ENCODE measurements at places on chromosomes 11 and 22.

DNA sequence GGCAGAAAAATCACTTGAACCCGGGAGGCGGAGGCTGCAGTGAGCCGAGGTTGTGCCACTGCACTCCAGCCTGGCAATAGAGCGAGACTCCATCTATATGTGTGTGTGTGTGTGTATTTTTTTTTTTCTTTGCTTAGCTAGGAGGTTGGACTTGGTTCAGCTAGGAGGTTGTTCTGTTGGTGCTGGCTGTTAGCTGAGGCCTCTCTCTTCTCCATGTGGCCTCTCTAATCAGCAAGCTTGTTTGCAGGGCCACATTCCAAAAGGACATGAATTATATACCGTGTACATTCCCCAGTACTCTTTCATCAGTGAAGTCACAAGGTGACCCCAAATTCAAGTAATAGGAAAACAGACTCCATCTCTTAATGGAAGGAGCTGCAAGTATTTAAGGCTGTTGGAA lies 67.3 kb upstream of the KCNQ1OT1 start:
- DNase-seq = no peak

GRCh38 chr11:102229510-102230123 lies 87.7 kb upstream of the BIRC3 start:
- no peak for DNase-seq

DNA sequence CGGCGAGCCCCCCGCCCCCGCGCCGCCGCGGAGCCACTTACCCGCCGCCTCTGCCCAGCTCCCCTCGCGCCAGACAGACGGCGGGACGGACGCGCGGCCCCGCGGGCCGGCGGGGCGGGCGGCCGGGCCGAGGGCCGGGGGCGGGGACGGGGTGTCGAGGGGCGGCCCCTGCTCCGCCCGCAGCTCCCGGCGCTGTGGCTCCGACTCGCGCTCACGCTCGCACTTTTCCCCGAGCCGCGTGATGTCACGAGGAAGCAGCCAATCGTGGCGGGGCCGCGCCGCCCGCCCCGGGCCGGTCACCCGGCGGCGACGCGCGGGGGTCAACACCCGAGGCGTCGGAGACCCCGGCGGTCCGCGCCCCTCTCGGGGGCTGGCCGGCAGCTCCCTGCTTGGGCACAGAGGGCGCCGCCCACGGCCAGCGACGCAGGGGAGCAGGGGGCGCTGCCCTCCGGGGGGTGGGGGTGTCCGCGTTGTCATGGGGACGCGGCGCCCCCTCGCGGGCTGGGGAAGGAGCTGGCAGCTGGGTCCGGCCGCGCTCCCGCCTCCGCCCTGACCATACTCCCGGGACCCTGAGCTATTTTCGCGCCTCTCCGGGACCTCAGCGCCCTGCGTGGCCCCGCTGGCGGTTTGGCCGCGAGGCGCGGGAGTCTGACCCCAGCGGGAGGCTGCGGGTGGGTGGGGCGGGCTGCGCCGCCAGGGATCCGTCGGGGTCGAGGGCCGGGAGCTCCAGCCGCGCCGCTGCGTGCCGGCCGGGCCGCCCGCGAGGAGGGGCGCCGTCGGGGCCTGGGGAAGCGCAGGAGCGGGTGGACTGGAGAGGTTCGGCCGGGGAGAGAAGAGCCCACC lies at the start of gene CHRM4:
CHRM4 (minus strand) TSS at position 199 of the 843 bp plus-strand sequence. CDS start 5,219 bp downstream, outside the sequence.
- no peak for DNase-seq

DNA sequence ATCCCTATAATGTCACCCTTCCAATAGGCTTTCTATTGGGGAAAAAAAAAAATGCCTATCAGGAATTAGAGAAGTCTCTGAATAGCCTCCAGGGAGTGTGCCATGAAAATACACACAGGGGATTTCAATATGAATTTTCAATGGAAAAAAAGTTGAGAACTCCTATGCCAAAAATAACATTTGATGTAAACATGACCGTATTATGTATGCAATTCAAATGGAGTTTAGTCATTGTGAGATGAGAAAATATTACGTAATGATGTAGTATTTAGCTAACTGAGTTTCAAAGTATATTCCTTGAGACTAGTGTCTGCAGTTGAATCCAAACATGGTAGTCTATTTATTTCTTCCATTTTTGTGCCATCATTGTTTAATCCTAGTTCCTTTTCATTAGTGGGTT lies 182.3 kb downstream of the BLID start:
- DNase-seq = no peak

- no peak for DNase-seq
Measured at GRCh38 chr11:119472186-119472855, 49.3 kb upstream of the THY1 start.

- no peak for DNase-seq
Measured at GRCh38 chr11:11458001-11458400, 105.0 kb upstream of the CSNK2A3 start.

GRCh38 chr22:49139492-49140151 lies 688.1 kb downstream of the BRD1 start:
- no peak for DNase-seq
